ENCODE measurements at places on chromosomes 2 and 18.

DNA sequence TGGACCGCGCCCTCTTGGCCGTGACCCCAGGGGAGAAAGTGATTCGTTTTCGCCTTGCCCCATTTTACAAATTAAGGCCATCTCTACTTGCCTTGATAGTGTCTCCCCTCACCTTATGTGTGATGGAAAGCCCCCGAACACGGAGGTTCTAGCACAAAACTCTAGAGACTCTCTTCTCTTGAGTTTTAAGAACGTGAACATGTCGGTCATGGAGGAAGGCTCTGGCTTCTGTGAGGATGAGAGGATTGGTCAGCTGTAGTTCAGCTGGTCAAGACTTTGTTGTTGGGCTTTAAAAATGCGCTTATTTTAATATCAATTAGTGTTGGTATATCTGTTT lies 828 bp downstream of the DYNC1I2 start:
- DNase-seq, result no peak

DNA sequence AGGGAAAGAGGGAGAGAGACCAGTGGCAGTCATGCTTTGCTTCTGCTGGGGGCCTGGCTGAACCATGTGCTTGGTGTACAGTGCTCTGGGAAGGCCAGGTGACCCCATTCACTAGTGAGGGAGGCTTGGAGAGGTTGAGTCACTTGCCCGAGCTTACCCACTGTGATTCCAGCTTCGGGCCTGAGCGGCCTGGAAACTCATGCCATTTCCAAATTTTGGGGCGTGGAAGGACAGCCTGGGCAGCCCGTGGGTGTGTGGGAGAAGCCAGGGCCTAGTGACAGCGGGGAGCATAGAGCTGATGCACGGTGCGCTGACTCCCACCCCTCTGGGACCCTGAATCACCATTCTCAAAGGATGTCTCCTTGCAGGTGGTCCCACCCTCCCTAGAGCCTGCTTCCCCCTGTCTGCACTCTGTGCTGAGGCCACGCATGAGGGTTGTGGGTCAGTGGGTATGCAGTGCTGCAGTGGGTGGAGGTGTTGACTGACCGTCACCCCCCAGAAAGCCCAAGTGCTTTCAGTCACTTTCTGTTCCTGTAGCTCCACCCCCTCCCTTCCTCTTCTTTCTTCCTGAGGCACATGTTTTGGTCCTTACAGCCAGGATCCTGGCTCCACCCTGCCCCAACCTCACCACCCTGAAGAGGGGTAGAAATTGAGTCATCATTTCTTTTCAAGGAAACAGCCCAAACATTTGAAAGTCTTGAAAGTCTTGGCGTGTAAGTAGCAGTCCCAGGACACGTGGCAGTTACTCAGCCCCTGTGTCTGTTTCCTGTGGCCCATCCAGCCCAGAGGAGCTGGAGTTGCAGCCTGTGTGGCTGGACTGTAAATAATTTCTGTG lies 69.3 kb upstream of the MCFD2 start:
- no peak for DNase-seq

DNA sequence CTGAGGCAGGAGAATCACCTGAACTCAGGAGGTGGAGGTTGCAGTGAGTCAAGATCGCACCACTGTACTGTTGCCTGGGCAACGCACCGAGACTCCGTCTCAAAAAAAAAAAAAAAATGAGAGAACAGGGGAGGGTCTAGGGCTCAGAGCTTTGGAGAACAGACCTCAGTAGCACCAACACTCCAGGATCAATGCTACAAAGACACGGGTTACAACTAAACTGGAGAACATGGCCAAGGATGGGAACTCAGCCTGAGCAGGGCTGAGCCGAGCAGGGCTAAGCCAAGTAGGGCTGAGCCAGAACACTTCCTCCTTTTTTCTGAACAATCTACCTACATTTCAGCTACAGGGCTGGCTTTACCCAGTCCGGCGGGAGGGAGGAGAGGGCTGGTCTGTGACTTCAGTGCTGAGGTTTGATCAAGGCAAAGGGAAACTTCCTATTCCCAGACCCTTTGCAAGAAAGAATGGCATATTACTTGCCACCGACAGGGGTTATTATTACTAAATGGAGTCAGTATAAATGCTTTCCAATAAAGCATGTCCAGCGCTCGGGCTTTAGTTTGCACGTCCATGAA lies 2.9 kb upstream of the CASP8 start:
- DNase-seq, result no peak

GRCh38 chr2:129481306-129482219 lies 497.9 kb upstream of the RAB6C start:
- no peak for DNase-seq

DNA sequence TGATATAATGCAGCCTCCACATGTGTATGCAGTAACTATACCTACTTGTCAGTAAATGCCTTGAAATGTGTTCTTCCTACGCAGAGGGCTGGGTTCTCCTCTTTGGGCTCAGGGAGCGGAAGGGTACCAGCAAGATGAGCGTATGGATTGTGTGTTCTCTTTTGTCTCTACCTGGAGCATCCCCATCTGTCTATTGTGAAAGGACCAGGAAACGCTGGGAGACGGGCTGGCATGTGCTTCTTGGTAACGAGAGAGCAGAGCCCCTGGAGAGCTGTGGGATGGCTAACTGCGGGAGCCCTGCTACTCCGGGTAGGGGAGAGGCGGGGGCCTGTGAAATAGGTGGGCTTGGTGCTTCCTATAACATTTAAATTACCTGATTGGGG lies 80.9 kb downstream of the BCL2 start:
- no peak for DNase-seq

- no peak for DNase-seq
These were observed 110.0 kb downstream of the TCF4 start for GRCh38 chr18:55477860-55478581.

GRCh38 chr2:196959734-196960338 lies 33.3 kb upstream of the PGAP1 start:
- DNase-seq, result no peak

GRCh38 chr2:186032102-186032738 lies 293.6 kb downstream of the FSIP2 start:
- DNase-seq, result no peak

DNA sequence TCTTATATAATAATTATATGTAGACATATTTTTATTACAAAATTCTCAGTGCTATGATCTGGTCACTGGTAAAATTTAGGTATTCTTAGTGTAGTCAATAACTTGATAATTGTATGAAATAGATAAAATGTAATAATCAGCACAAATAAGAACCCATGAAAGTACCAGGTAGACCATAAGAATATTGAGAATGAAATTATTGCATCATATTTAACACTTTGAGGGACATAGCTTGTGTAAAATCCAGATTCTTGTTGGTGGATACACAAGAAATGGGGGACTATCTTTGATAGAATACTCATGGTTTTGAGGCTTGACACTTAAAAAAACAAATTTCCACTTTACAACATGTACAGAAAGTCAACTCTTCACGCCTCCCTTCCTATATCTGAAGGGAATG lies 898.8 kb upstream of the DDX18 start:
- no peak for DNase-seq

- no peak for DNase-seq
These were observed 790.3 kb downstream of the ERBB4 start for GRCh38 chr2:211748339-211748738.

- no peak for DNase-seq
These were observed 268.2 kb downstream of the RPIA start for GRCh38 chr2:88959480-88960204.

DNA sequence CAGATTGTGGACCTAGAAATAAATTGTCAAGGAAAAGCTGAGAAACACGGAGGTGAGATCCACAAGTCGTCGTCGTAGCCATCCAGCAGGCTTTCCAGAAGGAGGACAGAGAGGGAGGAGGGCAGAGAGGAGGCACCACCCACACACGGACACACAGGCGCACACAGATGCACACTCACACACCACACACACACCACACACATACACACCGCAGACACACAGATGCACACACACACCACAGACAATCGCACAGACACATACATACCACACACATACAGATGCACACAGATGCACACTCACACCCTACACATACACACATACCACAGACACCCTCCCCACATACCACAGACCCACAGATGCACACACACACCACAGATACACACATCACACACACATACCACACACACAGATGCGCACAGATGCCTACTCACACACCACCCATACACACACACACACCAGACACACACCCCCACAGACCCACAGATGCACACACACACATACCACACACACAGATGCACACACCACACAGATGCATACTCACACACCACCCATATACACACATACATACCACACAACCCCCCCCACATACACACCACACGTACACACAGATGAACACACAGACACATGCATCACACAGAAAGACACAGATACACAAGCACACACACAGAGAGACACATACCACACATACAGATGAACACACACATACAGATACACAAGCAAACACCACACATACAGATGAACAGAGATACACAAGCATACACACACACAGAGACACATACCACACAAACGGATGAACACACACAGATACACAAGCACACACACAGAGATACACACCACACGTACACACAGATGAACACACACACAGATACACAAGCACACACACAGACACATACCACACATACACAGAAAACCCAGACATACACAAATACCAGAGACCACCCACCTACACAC lies 12.7 kb upstream of the BOK start:
- no peak for DNase-seq

GRCh38 chr2:42733852-42734251 lies 30.1 kb downstream of the OXER1 start:
- no peak for DNase-seq

- DNase-seq, result no peak
These were observed 160.7 kb downstream of the ALPK2 start for GRCh38 chr18:58468191-58468590.

DNA sequence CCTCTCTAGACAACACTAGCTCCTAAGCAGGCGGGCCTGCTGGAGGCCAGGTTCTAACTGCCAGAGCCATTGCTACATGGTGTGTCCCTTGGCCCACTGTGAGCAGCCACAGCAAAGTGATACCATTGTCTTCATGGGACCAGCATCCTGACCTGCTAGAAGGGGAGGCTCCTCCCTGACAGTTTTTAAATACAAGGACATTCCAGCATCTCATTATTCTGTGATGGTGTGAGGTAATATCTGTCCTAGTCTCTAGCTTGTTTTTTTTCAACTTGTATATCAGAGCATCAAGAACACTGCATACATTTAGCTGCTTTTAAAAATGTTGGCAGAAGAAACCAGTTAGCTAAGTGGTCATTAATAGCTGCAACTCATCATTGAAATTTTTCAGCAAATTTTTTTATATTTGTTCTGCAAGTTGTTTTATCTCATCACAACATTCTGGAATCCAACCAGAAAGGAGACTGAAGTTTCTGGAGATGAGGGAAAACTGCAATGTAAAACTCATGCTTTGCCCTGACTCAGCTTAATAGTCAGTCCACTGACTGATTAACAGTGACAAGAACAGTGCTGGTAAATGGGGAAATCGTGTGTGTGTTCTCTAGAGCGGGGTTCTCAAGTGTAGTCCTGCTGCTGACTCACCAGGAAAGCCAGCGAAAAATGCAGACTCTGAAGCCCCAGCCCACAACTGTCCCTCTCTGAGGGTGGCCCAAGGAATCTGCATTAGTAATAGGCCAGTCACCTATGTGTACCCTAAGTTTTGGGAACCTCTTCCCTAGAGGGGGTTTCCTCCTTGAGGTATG lies 17.8 kb downstream of the MAPRE3 start:
- DNase-seq, result no peak

DNA sequence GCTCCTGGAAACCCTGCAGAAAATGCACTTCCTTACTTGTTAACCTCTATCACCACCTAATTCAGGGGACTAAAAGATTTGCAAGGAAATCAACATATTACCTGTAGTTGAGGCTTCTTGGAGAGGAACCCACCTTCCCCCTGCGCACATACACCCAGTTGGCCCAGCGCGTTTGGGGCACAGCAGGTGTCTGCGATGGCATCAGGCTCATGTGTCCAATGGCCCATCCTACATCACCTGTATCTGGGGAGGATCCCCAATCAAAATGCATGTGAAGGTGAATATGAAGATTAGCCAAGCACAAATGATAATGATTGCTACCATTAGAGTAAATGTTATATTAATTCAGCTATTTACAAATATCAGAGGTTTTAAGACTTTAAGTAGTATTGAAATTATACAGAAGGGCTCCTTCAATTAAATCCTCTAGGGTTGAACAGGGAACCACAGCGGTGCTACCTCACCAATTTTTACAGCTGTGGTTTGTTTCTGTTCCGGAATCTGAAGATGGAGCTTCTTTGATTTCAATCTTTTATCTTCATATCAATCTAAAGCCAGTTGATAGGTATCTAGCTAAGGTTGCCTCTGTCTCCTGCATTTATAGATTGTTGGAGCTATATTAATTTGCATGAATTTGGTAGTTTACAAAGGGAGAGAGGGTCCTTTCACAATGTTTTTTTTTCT lies 486.0 kb downstream of the RNF144A start:
- no peak for DNase-seq

GRCh38 chr2:104476075-104476474 lies 377.8 kb upstream of the POU3F3 start:
- no peak for DNase-seq

- DNase-seq, result peak; percentile 74
These were observed 795.6 kb downstream of the CPS1 start for GRCh38 chr2:211351987-211352386.

DNA sequence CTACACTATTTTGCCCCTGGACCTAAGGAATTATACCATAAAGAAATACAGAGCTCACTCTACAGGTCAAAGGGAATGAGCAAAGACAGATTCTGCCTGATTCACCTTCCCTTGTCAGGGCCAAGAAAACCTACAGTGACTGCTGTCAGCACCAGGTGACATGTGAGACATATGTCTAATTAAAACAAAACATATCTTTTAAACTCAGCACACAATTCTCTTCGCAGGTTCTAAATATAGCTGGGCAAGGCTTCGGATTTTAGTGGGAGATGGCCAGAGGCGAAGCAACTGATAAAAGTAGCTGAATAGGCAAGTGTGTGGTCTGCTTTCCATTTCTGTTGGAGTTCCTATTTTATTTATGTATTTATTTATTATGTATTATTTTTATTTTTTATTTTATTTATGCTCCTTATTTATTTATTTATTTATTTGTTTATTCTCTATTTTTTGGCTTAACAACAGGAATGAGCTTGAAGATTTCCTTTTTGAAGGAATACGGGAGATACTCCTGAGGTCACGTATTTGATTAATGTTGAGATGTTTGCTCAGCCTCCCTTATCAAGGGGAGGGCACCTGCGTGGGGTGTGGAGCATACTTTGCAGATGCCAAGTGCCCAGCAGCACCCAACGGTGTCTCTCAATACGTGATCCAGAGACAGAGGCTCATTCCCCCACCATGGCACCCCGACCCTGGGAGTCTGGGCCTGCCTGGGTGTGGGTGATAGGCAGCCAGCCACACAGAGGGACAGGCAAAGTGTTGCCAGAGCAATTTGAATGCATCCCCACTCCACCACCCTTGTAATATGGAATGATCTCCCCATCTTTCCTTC lies 141.8 kb downstream of the RNF152 start:
- no peak for DNase-seq

DNA sequence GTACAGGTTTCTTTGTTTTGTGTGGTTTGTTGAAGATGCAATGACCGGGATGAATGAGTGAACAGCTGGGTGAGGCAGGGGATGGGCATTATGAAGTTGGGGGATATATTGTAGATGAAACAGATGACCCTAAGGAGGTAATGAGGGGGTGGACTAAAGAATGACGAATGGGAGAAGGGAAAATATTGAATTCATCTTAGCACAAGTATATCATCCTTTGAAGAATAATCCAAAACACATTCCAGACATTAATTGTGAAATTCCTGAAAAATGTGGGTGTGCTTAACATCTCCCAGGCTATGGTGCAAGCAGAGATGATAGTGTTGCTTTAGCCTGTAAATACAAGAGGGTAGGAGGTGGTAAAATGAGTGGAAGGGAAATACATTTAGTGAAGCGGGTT lies 5.8 kb downstream of the CRIM1 start:
- DNase-seq, result no peak

GRCh38 chr18:38606841-38607240 lies 1041.2 kb upstream of the CELF4 start:
- DNase-seq, result no peak
